ENCODE measurements at places on chromosomes 5 and 9. TPM values are rescaled to one million over a fixed set of nuclear protein-coding genes. Genes with fewer than 3 reads are reported as not detected.

The DNAJC21 gene
- 50.6 TPM for total RNA-seq

DNA sequence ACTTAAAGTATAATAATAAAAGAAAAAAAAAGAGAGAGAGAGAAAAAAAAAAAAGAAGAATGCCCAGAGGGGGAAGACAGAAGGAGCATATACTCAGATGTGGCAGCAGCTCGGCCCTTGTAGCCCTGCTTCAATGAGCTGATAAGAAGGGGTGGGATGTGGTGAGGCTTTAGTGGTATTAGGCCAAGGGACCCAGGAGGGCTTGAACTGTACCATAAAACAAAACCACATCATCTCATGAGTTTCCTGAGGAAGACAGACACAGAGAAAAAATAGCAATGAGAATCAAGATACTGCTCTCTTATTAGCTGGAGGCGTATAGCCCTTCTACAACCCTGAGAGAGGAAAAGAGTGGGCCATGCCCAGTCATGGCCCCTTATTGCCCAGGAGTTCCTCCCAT is 72.8 kb downstream of the SLC1A1 start:
- H3K4me1 ChIP-seq: peaks cover 8% of the 10 kb centered on the region
- no peaks in the 10 kb centered on the region for H3K36me3 ChIP-seq
- H3K27ac ChIP-seq: no peak overlapping the region
- H3K27me3 ChIP-seq: peaks cover 4% of the 10 kb centered on the region

The KCNIP1 gene
- total RNA-seq: not detected

- H3K4me3 ChIP-seq: peak overlapping the region; percentile 45
- no peaks in the 10 kb centered on the region for H3K36me3 ChIP-seq
- peak; percentile 50 for DNase-seq
- H3K27ac ChIP-seq: peak overlapping the region; percentile 56
- H3K27me3 ChIP-seq: no peaks in the 10 kb centered on the region
- peaks cover 44% of the 10 kb centered on the region for H3K4me1 ChIP-seq
These were observed 133.3 kb downstream of the PCSK5 start for GRCh38 chr9:76023715-76024195.

DNA sequence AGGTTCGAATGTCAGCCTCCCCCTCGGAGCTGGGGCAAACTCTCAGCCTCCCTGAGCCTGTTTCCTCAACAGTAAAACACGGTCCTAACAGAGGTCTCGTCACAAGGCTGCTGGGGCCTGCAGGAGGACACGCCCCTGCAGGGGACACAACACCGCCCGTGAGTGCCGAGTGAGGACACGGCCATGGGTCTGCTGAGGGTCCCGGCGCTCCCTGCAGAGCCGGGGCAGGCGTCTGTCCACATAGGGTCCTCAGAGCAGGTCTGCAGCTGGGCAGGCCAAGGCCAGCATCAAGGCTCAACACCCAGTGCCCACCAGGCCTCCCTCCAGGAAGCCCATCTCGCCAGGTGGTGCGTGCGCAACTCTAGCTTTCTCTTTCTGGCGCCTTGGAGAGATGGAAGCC is 125.2 kb downstream of the VAV2 start:
- peaks cover 6% of the 10 kb centered on the region for H3K27me3 ChIP-seq
- H3K4me1 ChIP-seq: peaks cover 6% of the 10 kb centered on the region
- DNase-seq: no peak
- H3K27ac ChIP-seq: no peak overlapping the region

The TAF11L3 gene
- not detected for total RNA-seq

DNA sequence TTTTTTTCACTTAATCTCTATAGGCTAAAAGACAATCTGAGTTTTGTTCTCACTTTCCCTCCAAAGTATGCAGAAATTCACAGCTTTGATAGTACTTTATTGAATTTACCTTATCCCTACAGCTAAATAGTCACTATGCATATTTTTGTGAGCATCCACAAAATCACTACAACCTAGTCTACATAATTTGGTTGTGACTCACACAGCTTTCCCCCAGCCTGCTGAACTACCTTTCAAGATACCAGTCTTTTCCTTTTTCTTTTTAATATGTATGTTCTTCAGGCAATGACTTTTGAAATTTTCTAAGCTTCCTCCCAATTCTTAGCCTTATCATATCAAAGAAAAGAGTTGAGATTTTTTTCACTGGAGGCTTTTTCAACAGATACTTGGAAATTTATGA is 347.3 kb upstream of the CDH6 start:
- H3K27me3 ChIP-seq: no peaks in the 10 kb centered on the region
- no peak overlapping the region for H3K4me3 ChIP-seq
- no peaks in the 10 kb centered on the region for H3K36me3 ChIP-seq
- no peaks in the 10 kb centered on the region for H3K4me1 ChIP-seq
- no peak for DNase-seq
- no peak overlapping the region for H3K27ac ChIP-seq

DNA sequence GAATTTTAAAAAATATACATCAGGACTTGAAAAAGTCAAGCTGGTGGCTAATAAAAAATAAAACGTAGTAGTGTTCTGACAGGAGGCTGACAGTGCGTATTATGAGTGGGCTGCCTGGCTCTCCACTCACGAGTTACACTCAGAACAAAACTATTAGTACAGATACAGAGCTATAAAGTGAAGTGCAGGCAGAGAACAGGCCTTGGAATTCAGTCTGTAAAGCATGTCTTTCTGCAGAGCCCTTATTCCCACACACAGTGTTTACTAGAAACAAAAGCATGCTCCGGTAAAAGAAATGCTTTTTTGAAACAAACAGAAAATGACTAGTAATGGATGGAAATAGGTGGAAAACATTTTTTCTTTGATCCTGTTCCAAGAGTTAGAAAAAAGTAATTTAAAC is 334.7 kb downstream of the DIRAS2 start:
- DNase-seq: no peak
- H3K4me1 ChIP-seq: no peaks in the 10 kb centered on the region
- peaks cover 15% of the 10 kb centered on the region for H3K27me3 ChIP-seq

DNA sequence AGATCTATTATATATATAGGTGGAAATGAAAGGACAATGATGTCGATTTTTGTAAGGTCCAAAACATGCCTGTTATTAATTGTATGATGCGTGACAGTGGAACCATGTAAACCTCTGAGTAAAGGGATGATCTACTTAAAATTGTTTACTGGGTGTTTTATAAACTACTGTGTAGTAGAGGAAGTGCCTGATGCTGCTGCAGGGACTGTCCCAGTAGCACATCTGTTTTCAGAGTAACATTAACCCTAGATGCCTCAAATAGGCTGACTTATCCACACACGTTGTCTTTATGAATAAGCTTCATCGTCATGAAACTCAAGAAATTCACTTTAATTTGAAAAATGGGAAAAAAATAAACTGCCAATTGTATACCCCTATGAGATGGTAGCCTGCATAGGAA is 1.7 kb downstream of the CAMK4 start:
- H3K4me1 ChIP-seq: peaks cover 50% of the 10 kb centered on the region
- H3K4me3 ChIP-seq: peak overlapping the region; percentile 96
- no peak for DNase-seq
- no peaks in the 10 kb centered on the region for H3K27me3 ChIP-seq

DNA sequence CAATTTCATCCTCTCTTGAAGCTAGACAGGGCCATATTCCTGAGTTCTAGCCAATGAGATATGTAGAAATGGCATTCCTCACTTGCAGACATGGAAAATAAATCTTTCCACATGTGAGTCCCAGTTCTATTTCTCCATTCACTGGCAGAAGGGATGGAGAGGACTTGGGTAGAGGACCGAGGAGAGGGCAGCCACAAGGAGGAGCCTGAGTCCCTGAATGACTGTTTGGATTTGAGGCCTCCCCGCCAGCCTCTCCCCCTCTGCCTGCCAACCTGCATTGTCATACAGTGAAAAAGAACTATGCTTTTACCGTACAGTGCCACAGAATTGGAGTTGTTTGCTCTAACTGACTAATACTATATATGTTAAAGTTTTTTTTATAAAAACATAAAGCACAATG is 583.0 kb upstream of the WWC1 start:
- no peak overlapping the region for H3K4me3 ChIP-seq
- no peak overlapping the region for H3K27ac ChIP-seq
- no peak for DNase-seq
- no peaks in the 10 kb centered on the region for H3K27me3 ChIP-seq

DNA sequence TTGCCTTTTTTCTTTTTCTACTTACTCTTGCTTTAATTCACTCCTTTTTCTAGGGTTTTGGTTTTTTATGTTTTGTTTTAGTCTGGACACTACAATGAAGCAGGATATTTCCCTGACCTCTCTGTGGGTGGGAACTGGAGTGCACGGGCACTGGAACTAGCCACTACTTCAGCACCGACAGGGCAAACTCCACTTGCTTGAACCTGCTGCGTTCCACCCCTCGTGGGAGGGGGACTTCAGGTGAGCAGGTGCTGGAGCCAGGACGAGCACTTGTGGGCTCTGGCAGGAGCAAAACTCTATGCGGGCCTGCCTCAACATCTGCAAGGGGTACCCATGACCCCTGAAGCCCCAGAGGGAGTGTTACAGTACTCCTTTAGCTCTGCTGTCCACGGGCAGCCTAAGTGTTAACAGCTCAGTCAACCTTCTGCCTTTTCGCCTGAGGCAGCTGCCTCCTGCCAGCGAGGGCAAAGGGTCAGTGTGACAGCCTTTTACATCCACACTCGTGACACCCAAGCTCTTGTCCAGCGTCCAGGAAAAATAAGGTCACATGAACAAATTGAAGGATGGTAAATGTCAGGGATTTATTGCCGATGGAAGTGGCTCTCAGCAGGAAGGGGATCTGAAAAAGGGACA is 144.1 kb upstream of the NFIL3 start:
- peaks cover 36% of the 10 kb centered on the region for H3K27me3 ChIP-seq
- H3K36me3 ChIP-seq: no peaks in the 10 kb centered on the region
- H3K4me3 ChIP-seq: no peak overlapping the region
- no peaks in the 10 kb centered on the region for H3K4me1 ChIP-seq
- no peak for DNase-seq

DNA sequence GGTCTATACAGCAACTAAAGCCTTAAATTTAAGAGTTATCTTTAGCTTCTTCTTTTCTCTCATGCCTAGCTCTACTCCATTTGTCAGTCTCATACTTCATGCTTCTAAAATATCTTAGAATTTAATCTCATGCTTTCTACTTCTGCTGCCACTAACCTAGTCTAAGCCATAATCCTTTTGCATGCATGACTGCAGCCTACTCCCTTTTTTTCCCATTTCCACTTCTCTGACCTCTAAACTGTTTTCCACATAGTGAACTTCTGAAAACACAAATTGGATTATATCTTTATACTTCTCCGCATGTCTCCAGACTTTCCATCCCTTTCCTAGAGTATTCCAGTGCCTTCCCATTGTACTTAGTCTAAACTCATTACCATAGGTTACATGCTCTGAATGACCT is 193.0 kb downstream of the XRCC4 start:
- H3K27ac ChIP-seq: no peak overlapping the region
- H3K36me3 ChIP-seq: no peaks in the 10 kb centered on the region
- no peaks in the 10 kb centered on the region for H3K4me1 ChIP-seq
- H3K27me3 ChIP-seq: no peaks in the 10 kb centered on the region

- peak overlapping the region; percentile 88 for H3K27ac ChIP-seq
- peaks cover 48% of the 10 kb centered on the region for H3K4me1 ChIP-seq
- peak; percentile 68 for DNase-seq
- peaks cover 5% of the 10 kb centered on the region for H3K36me3 ChIP-seq
- H3K4me3 ChIP-seq: peak overlapping the region; percentile 94
These were observed 572 bp downstream of the NR4A3 start for GRCh38 chr9:99822109-99822805.

GRCh38 chr5:15233566-15233965 is 266.4 kb upstream of the FBXL7 start:
- no peak overlapping the region for H3K27ac ChIP-seq
- H3K4me1 ChIP-seq: no peaks in the 10 kb centered on the region
- H3K4me3 ChIP-seq: no peak overlapping the region
- no peak for DNase-seq
- H3K36me3 ChIP-seq: no peaks in the 10 kb centered on the region
- no peaks in the 10 kb centered on the region for H3K27me3 ChIP-seq

GRCh38 chr5:178170455-178170854 is 16.7 kb downstream of the GMCL2 start:
- H3K36me3 ChIP-seq: no peaks in the 10 kb centered on the region
- H3K4me3 ChIP-seq: no peak overlapping the region
- no peak for DNase-seq
- no peaks in the 10 kb centered on the region for H3K4me1 ChIP-seq
- no peak overlapping the region for H3K27ac ChIP-seq
- peaks cover 8% of the 10 kb centered on the region for H3K27me3 ChIP-seq

DNA sequence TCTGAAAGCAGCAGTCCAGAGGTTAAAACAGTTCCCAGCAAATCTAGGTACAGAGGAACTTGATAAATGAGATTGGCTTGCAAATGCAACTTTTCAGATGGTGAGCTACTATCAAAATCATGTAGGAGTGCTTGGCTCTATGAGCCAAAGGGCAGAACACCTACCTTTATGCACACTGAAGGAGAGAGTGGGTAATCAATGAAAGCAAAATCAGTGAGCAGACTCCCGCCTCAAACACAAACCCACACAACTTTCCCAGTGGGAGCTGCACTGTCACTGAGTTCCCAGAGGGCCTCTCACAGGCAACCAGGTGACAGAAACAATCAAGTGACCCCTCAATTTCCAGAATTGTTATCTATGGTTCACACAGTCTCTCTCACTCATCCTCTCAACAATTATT is 8.5 kb downstream of the ARL15 start:
- peaks cover 5% of the 10 kb centered on the region for H3K4me1 ChIP-seq
- no peak overlapping the region for H3K4me3 ChIP-seq
- DNase-seq: no peak

DNA sequence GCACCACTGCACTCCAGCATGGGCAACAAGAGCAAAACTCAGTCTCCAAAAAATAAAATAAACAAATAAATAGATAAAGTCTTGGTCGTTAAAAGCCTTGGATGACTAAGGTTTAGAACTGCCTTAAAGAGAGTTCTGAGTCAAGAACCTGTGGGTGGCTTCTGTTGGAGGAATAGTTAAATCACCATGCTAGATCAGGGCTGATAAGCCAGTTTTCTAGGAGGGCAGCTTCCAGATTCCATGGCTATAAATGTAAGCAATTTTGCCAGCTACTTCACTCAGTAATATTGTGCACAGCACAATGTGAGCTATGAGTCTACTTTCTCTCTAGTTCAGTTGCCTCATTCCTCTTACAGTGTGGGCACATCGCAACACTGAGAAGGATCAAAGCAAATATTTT is 242.1 kb upstream of the NUDT12 start:
- H3K27me3 ChIP-seq: no peaks in the 10 kb centered on the region
- no peak for DNase-seq
- H3K36me3 ChIP-seq: no peaks in the 10 kb centered on the region

The ADAMTS12 gene
- not detected for total RNA-seq

DNA sequence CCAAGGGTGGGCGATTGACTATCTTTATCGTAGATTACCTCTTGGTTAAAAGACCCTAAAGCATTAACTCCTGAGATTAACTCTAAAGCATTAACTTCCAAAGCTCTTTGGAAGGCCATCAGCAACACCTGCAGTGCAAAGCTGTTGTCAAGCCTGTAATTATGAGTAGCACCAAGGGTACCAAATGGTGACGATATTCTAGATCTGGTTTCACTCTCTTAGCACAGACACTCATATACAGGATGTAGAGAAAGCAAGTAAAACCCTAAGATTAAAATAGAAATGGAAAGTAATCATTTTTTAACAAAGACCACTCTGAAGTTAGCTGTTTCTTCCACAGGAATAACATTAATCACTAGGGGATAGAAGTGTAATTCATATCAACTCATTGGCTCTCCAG is 29.9 kb upstream of the TNFSF8 start:
- no peak overlapping the region for H3K4me3 ChIP-seq
- H3K27me3 ChIP-seq: peaks cover 11% of the 10 kb centered on the region
- DNase-seq: no peak
- H3K36me3 ChIP-seq: peaks cover 50% of the 10 kb centered on the region
- H3K27ac ChIP-seq: no peak overlapping the region
- peaks cover 33% of the 10 kb centered on the region for H3K4me1 ChIP-seq

- H3K27ac ChIP-seq: no peak overlapping the region
- H3K27me3 ChIP-seq: peaks cover 3% of the 10 kb centered on the region
- no peaks in the 10 kb centered on the region for H3K4me1 ChIP-seq
- no peak overlapping the region for H3K4me3 ChIP-seq
- H3K36me3 ChIP-seq: no peaks in the 10 kb centered on the region
These were observed 12.6 kb upstream of the C5orf46 start for GRCh38 chr5:147918899-147919298.

All from activated CD8-positive, alpha-beta memory T cell treated with anti-CD3 and anti-CD28 coated beads, Interleukin-2, amount 10 ng/mL, durations not matched to agents 7 days and 5 days (primary cell).